ENCODE measurements at places on chromosomes 5 and 9.

DNA sequence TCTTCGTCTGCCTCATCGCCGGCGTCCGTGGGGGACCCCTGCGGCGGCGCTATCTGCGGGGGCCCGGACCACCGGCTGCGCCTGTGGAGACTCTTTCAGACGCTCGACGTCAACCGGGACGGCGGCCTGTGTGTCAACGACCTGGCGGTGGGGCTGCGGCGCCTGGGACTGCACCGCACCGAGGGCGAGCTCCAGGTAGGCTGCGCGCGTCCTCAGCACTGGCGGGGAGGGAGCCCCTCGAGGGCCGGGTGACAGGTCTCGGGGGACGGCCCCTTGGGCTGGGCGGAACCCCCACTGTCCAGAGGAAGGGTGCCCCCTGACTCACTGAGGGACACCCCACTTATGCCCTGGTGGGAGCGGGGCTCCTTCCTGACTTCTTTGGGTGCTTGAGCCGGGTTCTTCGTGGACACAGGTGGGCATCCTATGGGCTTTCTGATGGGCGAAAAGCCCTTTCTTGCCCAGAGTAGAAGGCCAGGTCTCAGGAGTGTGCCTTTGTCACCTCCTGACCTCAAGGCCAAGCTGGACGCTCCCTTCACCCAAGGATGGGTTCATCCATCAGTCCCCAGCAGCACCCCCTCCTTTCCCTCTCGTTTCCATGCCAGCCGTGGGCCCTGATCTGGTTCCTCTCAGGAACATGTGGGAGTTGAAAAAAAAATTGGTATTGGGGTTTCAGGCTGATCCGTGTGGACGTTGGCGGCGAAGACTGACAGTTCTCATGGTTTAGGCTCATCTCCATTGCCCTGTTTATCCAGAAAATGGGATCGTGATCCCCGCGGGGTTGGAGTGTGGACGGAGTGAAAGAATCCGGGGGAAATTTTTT lies 564 bp downstream of the SLC25A25 start:
- no peak for DNase-seq

DNA sequence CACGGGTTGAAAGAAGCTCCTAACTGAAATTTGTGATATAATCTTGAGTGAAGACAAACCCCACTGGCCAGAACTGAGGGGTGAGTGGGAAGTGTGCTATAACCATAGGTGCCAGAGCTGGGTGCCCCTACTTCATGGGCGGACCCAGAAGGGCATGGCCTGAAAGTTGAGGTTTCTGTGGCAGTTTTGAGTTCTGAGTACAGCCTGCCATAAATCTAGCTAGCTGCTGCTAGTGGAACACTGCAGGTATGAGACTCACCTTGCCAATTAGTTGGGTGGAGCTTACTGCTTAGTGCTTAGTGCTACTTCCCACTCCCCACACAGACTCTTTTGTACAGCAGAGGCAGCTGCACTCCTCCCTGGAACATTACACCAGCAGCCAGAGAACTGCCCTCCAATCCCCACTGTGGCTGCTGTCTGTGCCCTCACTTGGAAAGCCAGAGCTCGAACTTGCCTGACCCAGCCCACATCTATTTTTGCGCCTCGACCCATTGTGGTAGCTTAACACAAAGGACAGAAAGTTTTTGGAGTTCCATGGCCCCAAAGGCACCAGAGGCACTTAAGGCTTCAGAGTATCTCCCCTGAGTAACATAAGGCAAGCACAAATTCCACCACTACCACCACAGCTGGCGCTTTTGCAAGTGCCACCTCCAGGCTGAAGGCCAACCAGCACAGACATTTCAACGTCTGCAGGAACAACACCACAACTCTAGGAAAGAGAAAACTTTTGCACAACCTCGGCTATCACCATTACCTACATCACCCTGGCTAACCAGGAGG lies 27.1 kb upstream of the PTGER4 start:
- DNase-seq = no peak

DNA sequence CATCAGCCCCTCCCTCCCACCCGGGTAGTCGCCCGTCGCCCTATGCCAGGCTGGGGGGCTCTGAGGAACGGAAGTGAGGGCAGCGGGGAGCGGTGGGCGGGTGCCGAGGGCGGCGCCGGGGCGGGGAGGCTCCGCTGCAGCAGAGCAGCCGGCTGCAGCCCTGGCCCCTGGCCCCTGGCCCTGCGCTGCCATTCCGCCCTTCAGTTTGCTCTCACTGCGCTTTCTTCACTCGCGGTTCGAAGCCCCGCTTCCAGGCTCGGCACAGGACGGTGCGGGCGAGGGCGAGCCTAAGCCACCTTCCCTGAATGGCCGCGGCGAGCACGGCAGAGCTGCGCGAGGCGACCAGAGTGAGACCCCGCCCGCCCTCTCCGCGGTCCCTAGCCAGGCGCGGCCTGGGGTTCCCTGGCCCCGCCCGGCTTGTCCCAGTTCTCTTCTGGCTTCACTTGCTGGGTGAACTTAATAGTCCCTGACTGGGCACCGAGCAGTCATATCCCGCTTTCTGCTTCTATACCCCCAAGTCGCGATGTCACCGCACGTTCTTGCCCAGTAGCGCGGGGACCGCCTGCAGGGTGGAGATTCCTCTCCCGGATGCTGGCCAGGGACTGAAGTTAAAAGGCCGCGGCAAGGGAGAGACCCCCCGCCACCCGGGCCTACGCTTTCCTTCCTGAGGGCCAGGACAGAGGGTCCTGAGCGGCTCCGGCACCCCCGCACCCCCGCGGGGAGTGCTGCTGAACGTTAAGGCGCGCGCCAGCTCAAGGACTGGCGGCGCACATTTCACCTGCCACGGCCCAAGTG lies 623 bp upstream of the TRIM36 start:
- DNase-seq = no peak

GRCh38 chr5:118593003-118593328 lies 395.4 kb downstream of the DTWD2 start:
- no peak for DNase-seq

DNA sequence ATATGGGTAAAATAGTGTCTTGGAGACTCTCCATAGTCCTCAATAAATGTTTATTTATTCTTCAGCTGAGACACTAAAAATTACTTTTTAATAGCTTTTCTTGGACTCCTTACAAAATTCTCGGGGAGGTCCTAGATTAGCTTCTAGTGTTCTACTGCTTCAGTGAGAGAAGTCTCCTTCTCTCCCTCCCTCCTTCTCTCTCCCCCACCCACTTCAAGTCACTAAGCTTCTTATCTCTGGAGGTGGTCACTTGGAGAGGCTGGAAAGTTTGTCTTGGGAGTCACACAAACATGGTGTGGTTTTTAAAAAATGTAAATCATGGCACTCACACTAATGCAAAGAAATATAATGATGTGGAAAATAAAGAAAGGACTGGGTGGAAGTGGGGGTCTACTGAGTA lies 64.1 kb downstream of the SEMA6A start:
- DNase-seq = no peak

DNA sequence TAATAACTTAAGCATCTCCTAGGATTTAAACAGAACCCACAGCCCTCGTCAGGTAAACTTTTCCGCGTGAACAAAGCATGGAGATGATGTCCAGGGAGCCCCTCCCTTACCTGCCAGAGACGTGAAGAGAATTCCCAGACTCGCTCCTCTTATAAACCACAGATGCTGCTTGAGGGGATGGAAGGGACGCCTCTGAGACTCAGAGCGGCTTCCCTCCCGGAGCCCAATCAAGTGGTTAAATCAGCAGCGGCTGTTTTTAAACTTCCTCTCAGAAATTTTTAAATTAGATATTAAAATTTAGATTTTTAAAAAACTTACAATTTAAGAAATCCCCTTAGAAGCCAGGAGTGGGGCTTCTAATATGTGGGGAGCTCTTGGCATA lies 71.8 kb downstream of the RAPGEF1 start:
- no peak for DNase-seq

DNA sequence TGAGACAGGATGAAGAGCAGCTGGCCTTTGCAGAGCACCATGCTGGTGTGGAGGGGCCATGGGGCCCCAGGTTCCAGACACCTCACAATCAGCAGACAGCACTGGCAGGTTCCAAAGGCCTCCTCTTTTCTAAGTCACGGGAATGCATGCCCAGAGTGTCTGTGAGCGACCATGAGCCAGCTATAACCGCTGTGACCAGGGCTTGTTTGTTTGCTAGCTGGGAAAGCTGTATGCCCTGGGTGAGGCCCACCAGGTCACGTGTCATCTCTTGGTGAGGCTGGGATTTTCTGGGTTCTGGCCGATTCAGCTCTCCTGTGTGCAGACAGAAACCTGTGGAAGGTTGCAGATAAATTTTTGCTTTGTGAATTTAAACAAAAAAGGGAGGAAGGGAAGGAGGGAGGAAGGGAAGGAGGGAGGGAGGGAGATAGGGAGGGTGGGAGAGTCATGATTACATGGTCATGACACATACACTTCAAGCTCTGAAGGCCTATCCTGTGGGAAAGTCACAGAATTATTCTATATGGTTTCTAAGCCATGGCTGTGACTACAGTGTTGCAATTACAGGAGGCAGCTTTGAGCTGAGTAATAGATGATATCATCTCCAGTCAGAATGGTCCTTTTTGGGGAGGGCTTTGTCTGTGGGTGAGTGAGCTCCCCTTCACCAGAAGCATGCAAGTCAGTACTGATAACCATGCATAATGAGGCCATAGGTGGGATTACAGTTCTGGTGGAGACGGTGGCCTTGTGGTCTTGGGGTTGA lies 37.2 kb downstream of the PAPPA start:
- no peak for DNase-seq

GRCh38 chr9:121307976-121308375 lies 40.0 kb downstream of the GSN start:
- DNase-seq = no peak

- DNase-seq = no peak
Observed at GRCh38 chr5:36177715-36178523, 26.0 kb downstream of the SKP2 start.

DNA sequence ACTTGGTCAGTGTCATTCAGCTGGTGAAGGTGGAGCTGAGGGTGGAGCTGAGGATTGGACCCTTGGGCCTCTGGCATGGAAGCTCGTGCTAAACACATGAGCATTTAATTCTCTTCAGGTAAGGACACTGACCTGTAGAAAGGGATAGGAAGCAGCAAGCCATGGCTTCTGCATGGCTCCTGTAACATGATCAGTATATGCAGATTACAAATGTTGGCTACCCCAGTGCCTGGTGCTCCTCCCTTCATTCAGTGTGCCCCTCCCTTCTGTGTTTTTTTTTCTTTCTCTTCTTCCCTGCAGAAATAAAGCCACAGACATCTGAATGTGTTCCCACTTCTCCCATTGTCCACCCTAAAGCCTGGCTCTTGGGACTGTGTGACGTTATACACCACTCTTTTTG lies 52.9 kb downstream of the ARHGAP26 start:
- DNase-seq = no peak

DNA sequence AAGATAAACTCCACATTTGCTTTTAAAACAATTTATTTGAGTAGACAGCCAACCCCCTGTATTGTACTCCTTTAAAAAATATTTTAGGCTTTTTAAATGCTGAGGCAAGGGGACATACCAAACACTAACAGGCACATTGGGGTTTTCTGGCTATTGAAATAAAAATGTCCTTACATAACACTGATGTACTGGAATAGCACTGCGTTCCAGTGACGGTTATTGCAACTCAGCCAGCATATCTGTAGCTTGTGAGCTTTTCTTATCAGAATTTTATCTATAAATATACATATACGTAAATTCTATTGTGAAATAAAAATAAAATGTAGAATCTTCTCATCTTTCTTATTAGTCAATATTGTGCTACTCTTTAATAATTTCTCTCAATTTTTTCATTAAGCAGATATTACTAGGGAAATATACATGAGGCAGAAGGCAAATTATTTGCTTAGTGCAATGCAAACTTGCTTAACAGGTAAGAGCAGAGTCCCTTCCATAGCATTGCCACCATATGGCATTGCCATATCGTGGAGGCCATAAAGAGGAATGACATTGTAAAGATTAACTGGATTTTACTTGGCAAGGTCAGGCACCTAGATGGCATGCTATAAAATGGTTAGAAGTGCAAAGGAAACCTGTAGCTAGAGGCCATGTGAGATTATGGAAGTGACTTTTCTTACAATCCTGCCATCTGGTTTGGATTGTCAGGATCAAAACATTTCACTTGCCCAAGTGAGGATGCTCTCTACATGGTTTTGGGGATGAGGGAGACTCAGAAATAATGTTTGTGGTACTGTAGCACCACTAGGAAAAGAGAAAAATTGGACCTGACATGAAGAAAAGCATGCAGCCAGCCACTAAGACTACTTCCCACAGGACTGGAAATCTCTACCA lies 94.8 kb upstream of the CDKN2B start:
- DNase-seq = no peak

DNA sequence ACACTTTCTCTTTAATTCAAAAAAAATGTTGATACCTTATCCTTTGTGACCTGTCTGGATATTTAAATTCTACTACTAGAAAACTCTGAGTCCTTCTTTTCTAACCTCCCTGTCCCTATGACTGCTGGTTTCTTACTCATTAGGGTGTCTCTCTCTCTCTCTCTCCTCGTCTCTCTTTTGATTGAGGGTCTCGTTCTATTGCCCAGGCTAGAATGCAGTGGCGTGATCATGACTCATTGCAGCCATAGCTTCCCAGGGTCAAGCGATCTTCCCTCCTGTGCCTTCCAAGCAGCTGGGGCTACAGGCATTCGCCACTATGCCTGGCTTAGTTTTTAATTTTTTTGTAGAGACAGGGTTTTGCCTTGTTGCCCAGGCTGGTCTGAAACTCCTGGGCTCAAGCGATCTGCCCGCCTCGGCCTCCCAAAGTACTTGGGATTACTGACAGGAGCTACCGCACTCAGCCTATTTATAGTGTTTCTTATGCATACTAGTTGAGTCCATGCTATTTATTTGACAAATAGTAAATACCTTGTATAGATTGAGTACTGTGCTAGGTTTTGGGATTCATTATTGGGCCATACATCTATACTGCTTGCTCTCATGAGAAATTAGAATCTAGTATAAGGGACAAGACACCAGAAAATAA lies 61.9 kb downstream of the NSD1 start:
- no peak for DNase-seq

DNA sequence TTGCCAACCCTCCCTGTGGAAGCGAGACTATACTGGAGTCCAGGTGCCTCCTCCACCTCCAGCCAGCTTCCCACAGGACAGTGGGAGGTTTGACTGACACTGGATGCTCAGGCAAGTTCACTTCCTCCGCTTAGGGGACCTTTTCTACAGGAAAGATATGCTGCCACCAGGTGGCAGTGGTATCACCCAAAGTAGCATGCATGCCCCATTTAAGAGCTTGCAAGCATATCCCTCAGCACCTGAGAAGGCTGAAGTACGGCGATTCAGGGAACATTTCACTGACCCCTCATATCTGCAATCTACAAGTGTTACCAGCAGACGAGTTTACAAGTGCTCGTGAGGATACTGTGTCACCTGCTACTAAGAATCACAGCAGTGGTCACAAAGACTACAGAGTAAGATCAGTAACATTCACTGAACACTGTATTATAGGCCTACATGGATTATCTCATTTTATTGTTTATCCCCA lies 75.5 kb downstream of the KLHL3 start:
- DNase-seq = peak; percentile 37
